Activated CD4-positive, alpha-beta T cell treated with anti-CD3 and anti-CD28 coated beads for 36 hours (primary cell): ENCODE measurements at places on chromosomes 4 and X.

DNA sequence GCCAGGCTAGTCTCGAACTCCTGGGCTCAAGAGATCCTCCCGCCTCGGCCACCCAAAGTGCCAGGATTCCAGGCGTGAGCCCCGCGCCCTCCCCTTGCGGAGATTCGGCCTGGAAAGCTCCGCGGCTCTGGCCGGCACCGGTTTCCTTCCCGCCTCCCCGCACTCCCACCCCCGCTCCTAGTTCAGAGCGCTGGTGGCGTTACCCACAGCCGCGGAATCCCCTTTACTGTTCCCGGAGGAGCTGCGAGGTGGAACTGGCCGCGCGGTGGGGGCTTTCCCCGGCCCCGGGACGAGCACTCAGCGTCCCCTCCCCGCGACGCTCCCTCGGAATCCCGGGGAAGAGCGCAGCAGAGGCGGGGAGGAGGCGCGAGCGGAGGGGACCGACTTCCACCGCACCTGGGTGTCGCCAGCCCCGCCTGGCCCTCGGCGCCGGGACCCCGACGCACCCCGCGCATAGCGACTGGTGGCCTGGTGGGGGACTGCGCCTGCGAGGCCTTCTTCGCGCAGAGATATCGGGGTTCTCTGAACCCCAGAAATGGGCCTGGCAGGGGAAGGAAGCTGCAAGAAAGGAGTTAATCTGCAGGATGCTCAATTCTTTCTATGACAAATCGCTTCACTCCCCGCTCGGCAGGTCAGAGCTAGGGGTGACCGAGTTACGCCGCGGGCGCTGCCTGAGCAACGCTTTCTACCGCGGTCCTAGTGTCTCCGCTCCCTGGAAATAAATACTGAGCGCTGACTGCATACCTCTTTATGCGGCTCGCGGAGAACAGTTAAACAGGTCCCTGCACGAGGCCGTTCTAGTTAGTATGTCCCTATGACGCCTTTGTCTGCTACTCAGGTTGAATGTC is 14.6 kb upstream of the SLC25A4 start:
- peak; percentile 54 for DNase-seq

DNA sequence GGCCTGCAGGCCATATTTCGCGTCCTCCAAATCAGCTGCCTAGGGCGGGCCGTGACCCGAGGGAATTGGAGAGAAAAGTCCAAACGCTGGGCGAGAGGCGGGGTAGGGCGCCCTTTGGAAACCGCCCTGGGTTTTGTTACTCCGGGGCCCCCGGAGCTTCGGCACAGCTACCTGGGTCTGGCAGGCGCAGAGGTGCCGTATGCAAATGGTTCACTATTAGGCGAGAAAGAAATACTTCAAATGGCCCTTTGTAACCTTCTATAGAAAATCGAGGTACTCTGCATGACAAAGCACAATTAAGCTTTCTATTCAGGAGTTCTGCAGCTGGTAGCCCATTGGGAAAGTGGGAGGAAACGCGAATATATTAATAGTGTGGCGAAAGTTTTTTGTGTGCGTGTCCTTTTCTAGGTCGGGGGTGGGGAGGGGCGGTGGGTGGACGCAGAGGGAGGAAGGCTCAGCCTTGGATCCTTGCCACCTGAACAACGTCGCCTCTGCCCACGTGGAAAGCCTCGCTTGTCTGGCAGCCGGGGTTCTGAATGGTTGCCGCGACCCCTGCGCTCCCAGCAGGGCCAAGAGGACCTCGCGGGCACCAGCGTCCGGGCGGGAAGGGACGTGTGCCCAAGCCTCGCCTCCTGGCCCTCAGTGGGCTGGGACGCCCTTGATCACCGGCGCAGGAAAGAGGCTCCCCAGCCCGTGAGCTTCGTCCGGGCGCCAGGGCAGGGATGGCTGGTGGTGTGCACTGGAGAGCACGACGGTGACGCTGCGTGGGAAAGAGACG is 9.5 kb downstream of the GSX2 start:
- DNase-seq, result no peak

DNA sequence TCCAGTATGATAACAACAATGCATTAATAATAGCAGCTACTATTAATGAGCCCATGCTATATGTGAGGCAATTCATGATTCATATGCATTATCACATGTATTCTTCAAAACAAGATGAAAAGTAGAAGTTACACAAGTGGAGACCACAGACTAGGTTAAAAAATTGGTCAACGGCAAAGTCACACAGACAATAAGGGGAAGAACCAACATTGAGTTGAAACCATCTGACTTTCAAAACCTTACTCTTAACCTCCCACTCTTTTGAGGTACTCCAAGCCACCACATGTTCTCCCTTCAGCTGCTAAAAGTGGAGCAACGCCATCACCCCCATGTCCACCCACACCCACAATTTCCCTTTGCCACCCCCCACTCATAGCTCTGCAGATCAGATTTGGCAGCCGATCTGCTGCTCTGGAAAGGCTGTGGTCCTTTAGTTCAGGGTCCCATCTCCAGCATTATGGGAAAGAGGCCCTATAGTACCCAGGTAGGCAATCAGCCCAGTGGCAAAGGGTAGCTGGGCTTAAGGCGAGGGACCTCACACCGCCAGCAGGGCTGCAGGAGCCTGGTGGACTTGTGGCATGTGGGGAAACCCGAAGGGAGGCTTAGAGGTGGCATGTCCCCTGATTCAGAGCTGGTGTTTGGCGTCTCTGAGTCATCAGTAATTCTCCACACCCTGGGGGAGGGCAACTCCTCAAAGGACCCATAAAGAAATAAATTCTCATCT is 33.5 kb upstream of the CYBB start:
- DNase-seq, result peak; percentile 59

- DNase-seq, result no peak
Observed at GRCh38 chr4:118918388-118918787, 29.7 kb downstream of the SYNPO2 start.

DNA sequence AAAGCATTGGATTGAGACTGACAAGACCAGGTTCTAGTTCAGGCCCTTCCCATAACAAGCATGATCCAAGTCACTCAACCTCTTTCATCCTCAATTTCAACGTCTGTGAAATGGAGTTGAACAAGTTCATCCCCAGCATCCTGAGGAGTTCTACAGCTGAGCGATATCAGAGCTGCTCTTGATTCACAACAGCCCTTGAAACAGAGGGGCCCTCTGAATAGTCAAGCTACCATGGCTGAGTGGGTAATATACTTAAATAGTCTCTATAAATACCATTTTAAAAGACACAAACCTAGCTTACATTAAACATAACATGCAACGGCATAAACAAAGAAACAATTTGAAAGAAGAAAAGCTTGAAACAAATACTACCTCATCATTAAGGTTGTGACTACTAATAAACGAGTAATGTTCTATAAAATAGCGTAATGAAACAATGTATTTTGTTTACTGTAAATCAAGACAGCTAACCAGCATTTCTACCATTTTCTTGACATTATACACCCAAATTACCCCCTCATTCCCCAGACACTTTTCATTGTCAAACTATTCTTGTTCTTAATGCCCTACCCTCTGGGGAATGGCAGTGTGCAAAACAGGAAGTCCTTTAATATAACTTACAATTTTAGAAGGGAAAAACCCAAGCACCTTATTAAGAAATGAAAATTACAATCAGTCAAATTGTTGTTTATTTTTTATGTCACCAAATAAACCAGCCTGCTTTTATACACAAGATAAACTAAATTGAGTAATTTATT is 202.3 kb downstream of the PARM1 start:
- DNase-seq, result no peak

DNA sequence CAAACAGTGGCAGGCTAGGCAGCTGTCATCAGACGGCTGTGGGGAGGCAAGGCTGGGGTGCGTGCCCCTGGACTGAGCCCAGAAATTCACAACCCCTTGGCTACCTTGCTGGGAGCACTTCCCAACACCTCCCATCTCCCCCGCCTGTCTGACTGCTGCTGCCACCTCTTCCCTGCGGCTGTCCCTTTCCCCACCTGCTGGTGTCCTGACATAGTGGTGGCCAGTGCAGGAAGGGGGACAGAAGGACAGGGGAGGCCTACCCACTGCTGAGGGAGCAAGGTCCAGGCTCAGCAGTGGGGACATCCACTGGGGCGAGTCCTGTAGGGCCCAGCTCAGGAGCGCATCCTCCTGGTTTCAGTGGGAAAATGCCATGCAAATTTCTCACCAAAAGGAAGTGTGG is 3.4 kb downstream of the ABCD1 start:
- no peak for DNase-seq

GRCh38 chrX:39580043-39580442 is 517.7 kb downstream of the BCOR start:
- DNase-seq, result no peak

DNA sequence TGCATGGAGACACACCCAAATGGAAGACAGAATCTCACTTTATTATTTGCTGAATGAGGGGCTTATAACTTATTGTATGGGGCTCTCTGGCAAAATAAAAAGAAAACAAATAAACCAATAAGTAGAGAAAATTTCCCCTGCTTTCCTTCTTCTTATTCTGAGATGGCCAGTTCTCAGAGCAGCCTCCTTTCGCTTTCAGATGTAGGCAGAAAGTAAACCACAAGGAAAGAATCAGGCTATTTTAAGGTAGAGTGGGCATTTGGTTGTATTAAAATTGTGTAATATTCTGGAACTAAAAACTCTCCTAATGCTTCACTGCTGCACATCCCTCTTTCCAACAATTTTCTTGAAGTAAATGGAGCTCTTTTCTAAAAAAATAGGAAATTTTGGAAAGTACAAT is 241.8 kb downstream of the GALNTL6 start:
- no peak for DNase-seq

- no peak for DNase-seq
Observed at GRCh38 chr4:183993676-183994075, 88.6 kb downstream of the STOX2 start.

DNA sequence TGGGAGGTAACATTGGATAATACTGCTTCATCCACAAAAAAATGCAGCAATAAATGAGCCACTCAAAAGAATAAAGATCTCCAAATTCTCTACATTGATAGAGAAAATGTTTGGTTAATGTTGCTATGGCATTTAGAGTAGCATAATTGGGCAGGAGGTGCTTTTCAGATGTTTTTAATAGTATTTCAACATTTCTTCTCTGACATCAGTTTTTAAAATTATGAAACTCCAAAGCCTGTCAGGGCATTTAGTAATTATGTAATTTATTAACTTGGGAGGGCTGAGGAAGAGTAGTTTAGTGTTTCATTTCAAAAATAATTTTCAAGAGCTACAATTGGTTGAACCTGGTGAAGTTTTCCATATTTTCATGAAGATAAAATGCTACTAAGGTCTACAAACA is 211.3 kb upstream of the INTU start:
- DNase-seq, result no peak

- no peak for DNase-seq
Observed at GRCh38 chrX:1600406-1601050, 9.1 kb downstream of the AKAP17A start.

- DNase-seq, result no peak
Observed at GRCh38 chrX:140697618-140698017, 11.9 kb upstream of the LINC00632 start.

DNA sequence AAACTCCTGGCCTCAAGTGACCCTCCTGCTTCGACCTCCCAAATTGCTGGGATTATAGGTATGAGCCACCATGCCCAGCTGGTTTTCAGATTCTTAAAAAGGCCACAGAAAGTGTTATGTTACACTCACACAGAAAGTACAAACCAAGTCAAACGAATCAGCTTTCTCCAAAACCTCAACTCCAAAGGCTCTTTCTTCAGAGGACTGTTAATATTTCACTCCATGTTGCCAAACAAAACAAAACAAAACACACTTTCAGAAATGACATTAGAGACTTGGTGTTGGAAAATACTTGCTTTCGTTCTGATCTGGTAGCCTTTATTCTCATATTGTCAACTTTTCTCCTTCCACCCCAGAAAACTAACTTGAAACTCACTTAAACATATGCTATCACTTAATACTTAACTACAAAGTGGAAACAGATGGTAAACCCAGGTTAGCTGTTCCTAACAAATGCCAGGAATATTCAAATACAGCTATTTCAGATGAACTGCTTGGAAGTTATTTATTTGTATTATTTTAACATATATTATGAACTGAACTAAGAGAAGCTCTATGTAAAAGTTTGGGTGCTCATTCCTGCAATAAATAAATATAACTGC is 34.7 kb downstream of the RLIM start:
- no peak for DNase-seq

DNA sequence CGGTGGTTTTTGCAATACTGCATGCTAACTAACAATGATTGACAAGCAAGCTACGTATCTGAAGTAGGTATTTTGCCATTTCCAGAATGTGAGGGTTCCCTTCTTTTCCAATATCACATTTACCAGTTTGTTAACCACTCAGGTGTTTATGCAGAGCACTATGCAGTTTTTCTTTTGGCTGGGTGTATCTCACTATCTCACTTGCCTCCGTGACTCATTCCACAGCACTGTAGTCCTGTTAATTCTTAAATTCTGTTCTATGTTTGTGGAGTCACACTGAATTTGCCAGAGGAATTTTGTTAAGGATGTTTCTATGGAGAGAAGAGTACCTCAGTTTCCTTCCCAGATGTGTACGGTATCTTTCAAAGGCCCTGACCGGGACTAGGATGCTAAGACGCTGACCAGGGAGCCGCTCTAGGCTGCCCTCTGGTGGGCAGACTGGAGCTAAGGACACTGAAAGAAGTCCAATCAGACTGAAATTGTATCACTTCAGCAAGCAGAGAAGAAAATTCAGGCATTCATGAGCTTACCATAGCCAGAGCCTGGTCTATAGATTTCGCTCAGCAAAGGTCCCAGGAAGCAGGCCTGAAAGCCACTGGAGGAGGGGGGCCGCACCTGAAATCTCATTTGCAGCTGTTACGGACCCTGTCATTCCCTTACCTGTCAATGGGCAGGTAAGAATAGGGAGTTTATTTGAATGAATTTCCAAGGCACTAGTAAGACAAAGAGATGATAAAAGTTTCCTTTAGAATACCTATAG is 388.4 kb upstream of the SPOCK3 start:
- DNase-seq, result peak; percentile 63

DNA sequence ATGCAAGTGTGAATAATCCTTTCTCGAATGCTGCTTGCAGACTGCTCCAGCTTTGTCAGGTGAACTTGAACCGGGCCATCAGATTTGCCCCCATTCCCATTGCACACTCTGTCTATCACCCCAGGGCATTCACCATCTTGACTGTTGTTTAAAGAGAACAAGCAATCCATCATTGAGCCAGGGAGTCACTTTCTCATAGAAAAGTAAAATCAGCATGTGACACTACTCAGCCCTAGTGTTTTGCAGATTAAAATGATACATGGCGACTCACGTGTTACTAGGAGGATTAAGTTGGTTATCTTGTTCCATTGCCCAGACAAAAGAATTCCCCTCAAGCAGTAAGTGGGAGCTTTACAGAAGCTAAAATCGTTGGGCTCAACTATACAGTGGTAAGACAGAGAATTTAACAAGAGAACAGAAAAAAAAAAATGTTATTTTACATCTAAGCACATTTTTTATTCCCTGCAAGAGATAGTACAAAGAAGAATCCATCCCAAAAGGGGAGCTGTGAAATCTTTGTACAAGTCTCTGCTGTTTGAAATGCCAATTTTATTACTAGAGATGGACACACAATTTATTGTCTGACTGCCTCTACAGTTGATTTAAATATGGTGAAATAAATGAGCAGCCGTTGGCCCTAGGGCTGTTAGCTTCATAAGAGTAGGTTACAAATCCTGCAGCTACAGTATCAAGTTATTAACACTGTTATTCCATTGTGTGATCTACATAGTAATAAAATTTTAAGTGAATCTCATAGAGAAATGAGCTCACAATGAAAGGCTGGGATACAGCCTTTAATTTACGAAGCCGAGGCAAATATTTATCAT is 67.5 kb downstream of the NEUROG2 start:
- no peak for DNase-seq

GRCh38 chrX:39491548-39492297 is 606.0 kb downstream of the BCOR start:
- DNase-seq, result peak; percentile 74
